ENCODE measurements at places on chromosomes 3 and 15. TPM values are rescaled to one million over a fixed set of nuclear protein-coding genes. Genes with fewer than 3 reads are reported as not detected.

DNA sequence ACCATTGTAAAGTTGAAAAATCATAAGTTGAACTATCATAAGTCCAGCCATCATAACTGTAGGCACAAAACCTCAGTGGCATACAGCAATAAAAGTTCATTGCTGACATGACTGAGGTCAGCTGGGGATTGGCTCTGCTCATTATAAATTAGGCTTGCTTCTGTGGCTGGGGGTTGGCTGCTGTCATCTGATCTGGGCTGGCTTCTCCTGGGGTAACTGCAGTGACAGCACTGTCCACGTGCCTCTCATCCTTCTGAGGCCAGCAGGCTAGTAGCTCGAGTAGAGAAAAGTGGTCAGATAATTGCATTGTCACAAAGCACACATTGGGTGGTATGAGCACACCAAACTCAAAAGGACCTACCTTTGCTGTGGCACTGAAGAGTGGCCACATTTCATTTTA is 31.3 kb downstream of the CMTM7 start:
- DNase-seq = no peak

DNA sequence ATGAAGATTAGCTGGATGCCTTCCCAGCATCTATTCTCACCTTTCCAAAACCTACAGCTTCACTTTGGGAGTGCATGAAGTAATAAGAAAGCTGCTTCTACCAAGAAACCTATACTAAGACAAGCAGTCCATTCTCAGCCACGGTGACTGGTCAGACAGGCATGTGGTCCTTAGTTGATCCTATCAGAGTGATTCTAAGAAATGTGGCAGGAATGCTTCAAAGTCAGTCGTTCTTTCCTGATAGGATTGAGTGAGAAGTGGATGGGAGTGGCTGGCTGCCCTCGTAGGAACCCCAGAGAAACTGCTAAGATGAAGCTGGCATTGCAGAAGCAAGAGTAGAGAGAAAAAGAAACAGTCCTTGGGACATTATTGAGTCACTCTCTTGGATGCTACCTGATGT is 16.6 kb downstream of the FOXB1 start:
- no peak for DNase-seq

DNA sequence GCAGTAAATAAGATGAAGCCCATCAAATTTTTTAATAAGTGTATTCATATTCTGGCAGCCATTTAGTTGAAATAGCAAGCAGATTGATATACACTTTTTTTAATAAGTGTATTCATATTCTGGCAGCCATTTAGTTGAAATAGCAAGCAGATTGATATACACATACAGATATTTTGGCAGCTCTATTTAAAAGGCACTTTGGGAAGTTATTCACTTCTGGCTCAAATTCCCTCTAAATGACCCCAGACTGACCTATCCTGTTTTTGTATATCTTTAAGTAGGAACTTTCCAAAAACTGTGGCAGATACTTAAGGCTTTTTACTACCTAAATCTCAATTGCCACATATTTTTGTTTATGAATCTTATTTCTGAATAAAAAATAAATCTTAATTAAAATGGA is 122.3 kb downstream of the PLD1 start:
- no peak for DNase-seq

The RUBCN gene
- total RNA-seq = 29.3 TPM

All from mucosa of gallbladder (tissue), 1 donor.